Psoas muscle (tissue), 8 donors: ENCODE measurements at places on chromosomes 12 and 14. TPM values are rescaled to one million over a fixed set of nuclear protein-coding genes. Genes with fewer than 3 reads are reported as not detected.

DNA sequence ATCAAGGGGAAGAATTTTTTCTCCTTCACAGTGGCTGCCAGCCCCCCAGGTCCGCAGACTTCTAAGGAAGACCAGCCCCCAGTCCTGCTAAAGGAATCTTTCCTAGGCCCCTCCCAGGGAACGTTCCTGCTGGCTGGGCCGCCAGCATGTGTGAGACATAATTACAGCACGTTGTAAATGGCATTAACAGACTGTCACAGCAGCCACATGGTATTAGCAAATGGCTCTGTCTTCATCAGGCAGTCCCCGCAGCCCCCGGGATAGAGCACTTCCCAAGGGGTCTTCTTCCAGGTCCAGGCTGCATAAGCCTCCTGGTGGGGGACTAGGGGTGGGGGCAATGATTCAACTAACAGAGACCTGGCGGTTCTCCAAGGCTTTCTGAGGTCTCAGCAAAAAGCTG is 34.9 kb upstream of the FAM222A start:
- DNase-seq: no peak

GRCh38 chr14:23558346-23559009 is 2.4 kb downstream of the THTPA start:
- no peak for DNase-seq

DNA sequence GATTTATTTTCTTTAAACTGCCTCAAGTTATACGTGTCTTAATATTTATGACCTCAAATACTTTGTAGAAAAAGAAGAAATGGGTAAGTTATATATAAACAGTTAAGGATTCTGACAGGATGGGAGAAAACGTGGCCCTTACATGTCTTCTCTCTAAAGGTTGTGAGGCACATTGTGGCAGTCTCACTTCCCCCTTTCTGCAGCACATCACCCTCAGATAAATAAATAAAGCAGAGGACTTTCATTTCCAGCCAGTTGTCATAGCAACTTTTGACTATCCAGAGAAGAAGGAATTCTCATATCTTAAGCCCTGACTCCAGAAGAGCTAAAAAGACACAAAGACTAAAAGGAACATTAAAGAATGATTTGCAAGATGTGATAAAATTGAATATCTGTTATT is 28.8 kb upstream of the CEP83 start:
- DNase-seq: no peak

- DNase-seq: no peak
Measured at GRCh38 chr14:88490168-88490567, 64.6 kb downstream of the PTPN21 start.

GRCh38 chr12:8612629-8613028 is at the start of gene AICDA:
AICDA (minus strand) TSS chr12:8612859; CDS start chr12:8612767, 92 bp downstream.
- DNase-seq: no peak

DNA sequence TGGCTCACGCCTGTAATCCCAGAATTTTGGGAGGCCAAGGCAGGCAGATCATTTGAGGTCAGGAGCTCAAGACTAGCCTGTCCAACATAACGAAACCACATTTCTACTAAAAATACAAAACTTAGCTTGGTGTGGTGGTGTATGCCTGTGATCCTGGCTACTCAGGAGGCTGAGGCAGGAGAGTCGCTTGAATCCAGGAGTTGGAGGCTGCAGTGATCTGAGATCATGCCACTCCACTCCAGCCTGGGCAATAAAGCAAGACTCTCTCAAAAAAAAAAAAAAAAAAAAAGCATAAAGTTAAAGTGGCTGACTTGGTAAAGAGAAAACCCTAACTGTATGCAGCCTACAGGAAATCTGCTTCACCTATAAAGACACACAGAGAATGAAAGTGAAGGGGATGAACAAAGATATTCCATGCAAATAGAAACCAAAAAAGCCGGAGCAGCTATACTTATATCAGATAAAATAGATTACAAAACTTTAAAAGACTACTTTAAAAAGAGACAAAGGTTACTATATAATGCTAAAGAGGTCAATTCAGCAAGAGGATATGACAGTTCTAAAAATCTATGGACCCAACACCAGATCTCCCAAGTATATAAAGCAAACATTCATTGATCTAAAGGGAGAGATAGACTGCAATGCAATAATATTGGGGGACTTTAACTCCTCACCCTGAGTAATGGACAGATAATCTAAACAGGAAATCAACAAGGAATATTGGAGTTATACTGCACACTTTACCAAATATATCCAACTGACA is 4.1 kb downstream of the CLEC2B start:
- DNase-seq: no peak

- no peak for DNase-seq
Measured at GRCh38 chr14:89855961-89856656, 98.4 kb downstream of the EFCAB11 start.

GRCh38 chr12:104673696-104674482 is 217.1 kb downstream of the CHST11 start:
- no peak for DNase-seq

DNA sequence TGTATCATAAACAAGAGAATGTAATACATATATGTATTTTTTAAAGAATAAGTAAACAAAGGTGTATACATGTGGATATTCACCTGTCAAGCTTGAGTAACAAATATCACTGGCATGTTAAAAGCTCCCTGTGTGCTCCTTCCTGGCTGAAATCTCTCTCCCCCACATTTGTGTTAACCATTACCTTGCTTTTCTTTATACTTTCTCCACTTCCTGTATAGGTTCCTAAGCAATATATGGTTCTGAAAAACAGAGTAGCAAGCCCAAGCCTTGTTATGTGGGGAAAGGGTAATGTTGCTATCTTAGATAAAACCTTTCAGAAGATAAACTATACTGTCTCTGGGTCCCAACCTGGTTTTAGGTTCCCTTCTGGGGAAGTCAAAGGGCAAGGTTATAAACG is 32.3 kb upstream of the TBC1D30 start:
- no peak for DNase-seq

- no peak for DNase-seq
Measured at GRCh38 chr12:92905811-92906554, 23.1 kb downstream of the EEA1 start.

DNA sequence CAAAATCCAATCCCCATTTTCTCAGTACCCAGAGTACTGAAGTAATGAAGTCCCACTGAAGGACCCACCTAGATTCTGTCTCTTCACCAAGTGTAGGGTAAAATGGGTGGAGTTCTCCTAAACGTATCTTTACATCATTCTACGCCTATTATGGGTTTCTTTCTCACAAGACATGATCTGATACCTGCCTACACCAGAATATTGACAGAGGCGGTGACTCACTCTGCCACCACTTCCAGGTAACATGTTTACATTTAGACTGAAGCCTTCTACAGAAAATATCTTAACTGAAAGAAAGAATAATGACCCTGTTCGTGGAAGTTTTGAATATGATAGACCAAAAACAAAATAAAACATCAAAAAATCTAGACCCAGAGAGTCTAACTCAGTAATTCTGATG is 89.8 kb downstream of the BTG1 start:
- no peak for DNase-seq

GRCh38 chr14:60215520-60216420 is 33.3 kb upstream of the PPM1A start:
- no peak for DNase-seq

DNA sequence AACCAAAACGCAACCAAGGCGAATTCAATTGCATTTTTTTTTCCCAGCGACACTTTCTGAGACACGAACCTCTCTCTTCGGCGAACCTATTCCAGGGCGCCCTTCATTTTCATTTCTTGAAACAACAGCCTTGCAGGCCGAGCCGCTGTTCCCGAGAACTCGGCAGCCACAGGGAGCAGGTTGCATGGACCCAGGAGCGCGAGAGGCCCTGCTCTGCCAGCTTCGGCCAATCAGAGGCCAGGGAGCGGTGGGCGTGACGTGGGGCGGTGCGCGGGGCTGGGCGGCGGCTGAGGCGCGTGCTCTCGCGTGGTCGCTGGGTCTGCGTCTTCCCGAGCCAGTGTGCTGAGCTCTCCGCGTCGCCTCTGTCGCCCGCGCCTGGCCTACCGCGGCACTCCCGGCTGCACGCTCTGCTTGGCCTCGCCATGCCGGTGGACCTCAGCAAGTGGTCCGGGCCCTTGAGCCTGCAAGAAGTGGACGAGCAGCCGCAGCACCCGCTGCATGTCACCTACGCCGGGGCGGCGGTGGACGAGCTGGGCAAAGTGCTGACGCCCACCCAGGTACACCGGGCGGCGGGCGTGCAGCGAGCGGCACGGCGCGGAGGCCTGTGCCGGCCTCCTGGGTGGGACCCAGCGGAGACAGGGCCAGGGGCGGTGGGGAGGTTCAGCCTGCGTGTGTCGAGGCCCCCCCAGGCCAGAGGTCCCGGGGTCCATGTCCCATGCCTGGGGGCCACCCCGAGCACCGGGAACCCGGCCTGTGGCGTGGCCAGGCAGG is at the start of gene PEBP1:
TSS of gene PEBP1 (plus strand) at position 337 of the 771 bp plus-strand sequence. CDS start at position 423, 86 bp downstream.
- peak; percentile 95 for DNase-seq

DNA sequence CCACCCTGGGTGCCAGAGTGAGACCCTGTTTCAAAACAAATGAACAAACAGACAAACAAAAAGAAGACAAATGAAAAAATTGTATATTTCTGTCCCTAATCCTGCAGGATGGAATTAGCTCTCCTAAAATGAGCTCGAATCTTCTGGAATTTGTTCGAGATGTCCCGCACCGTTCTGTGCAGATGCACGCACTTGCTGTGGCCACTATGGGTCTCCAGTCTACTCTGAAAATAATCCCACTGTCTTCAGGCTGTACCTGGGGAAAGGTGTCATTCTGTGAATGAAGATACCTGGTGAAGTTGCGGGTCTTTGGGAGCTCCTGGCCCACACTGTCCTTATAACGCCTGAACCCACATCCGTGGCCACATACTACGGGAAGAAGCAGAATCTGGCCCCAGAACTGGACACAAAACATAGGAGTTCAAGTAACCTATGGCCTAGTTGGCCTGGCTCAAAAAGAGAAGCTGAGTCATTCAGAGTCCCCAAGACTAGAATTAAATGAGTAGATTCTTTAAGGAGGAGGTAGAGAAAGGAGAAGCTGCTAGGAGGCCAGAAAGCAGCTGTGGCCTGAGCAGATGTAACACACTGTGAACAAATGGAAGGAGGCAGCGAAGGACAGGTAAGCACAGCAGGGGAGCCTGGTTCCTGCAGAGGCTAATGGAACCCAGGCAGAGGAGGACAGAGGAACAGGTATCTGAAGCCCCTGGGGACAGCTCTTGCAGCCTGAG is 108.6 kb downstream of the FOXN3 start:
- no peak for DNase-seq

HOXC5 gene
- total RNA-seq: 0.74 TPM

TDRD9 gene
- total RNA-seq: 1.3 TPM

TAS2R42 gene
- not detected for total RNA-seq

REC8 gene
- 1.3 TPM for total RNA-seq

SLC38A4 gene
- 10.3 TPM for total RNA-seq

LALBA gene
- total RNA-seq: not detected

TC2N gene
- total RNA-seq: 4.3 TPM

RPL10L gene
- not detected for total RNA-seq

LPAR5 gene
- 0.60 TPM for total RNA-seq
